Brain pericyte (primary cell): ENCODE measurements at places on chromosomes 5 and 9.
A peak's percentile ranks its signal among the peaks of the same experiment; 100 is the strongest.

- DNase-seq: no peak
Observed at GRCh38 chr5:83026516-83026915, 50.7 kb downstream of the TMEM167A start.

- no peak for DNase-seq
Observed at GRCh38 chr9:81999806-82000205, 11.2 kb downstream of the SPATA31D1 start.

GRCh38 chr5:68698025-68698940 is 395.5 kb upstream of the SLC30A5 start:
- DNase-seq: no peak

DNA sequence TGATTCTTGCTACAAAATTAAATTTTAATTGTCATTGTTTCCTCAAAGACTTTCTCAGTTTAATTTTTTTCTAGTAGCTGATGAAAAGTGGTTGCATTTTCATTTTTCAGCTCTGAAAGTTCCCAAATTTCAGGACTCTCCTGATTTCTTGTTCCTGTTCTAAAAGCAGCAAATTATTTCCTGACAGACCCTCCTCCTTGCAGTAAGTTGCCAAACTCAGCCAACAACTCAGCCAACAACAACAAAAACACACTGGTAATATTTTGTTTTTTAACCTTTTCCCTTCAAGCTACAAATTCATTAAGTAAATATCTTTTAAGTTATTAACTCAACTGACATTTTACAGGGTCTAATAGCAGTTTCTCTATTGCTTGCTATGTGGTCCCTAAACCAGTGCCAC is 487.8 kb upstream of the NUDT12 start:
- no peak for DNase-seq

- DNase-seq: no peak
Observed at GRCh38 chr5:139669662-139670368, 21.7 kb downstream of the CXXC5 start.

DNA sequence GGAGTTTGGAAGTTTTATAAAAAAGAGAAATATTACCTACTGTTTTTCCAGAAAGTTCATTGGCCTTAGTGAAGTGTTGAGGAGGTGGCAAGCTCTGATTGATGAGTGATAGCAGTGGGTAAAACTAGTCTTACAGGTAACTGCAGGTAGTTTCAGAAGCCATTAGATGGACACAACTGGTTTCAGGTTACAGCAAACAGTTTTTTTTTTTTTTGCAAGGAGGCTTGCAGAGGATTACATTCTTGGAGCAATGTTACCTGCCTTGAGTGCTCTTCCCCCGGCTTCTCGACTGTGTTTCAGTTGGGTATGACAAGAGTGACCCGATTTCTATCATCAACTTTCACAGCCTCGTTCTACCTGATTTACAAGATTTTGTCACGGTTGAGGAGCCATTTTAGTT is 333.4 kb downstream of the YTHDC2 start:
- DNase-seq: no peak

- no peak for DNase-seq
Observed at GRCh38 chr9:128550226-128550625, 2.2 kb upstream of the SPTAN1 start.

GRCh38 chr5:75050415-75050814 is 1.9 kb downstream of the GCNT4 start:
- DNase-seq: no peak

DNA sequence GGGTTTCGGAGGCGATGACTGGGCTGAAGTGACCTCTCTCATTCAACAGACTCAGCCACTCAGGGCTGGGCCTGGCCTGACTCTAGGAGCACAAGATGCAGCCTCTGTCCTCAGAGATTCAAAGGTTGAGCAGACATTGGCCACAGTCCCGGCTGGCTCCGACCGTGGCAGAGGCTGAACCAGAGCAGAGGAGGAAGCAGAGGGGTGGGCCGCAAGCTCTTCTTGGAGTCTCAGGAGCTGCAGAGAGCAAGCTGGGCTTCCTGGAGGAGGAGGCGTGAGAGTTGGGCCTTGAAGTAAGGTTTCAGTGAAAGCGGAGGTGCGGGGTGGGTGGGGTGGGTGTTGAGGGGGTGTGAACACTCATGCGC is 37.6 kb downstream of the ALG2 start:
- DNase-seq: no peak

- DNase-seq: no peak
Observed at GRCh38 chr5:58188262-58188651, 271.6 kb downstream of the PLK2 start.

GRCh38 chr5:120405923-120406322 is 58.2 kb upstream of the PRR16 start:
- peak; percentile 17 for DNase-seq

DNA sequence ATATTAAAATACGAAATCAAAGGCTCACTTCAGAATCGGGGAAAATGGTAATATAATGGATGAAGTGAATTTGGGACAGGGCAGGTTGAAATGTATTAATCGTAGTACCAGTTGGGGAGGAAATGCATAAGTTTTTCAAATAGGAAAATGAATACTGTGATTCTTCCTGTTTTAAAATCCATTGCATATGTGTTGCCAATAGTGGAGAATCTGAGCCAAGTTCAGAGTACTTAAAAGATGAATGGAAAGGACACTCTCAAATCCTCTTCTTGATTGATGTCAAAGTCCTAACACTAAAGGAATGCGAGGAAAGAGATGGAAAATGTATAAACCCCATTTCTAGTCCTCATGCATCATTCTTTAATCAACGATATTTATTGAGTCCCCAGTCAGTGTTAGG is 160.9 kb upstream of the CCNG1 start:
- no peak for DNase-seq

DNA sequence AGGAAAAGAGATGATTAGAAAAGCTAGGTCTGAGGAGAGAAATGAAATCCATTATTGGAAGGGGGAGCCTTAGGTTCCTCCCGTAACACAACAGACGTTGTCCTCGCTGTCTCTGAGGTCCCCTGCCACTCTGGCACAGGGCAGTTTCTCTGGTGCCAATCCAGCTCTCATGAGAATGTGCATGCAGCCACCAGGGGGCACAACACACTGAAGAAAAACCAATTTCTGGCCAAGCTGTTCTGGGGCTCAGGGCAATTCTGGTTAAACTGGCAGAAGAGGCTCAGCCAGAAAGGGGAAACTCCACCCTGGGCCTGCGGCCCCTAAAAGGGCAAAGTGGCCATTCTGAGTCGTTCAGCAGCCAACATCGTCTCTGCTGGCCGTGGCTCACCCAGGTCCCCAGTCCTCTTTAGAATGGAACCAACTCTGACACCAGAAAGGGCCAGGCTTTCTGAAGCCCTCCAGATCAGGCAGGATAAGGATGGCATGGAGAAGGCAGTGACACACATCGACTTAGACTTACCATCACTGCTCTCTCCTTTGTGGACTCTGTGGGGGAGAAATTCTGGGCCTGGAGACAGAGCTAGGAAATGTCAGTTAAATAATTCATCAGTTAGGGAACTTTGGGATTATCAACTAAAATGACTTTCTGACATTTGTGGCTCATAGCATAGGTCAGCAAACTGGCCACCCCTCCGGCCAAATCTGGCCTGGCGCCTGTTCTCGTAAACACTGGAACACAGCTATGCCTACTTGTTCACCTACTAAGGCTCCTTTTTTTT is 58.5 kb upstream of the GOLPH3 start:
- DNase-seq: no peak

- peak; percentile 85 for DNase-seq
Observed at GRCh38 chr5:100595152-100595811, 60.1 kb downstream of the FAM174A start.

DNA sequence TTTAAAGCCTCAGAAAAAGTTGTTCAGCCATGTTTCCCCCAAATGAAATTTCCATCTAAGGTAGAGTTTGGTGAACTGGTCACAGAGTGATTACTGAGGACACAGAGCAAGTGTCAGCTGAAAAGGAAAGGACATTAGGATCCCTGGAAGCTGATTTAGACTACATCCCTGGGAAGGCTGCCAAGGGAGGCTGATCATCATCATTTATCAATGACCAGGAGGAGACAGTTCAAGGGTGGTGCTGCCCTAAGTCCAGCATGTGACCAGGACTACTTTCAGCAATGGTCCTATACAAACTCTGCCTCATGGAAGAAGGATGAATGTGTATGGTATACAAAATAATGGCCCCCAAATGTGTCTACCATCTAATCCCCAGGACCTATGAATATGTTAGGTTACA is 120.6 kb downstream of the PIK3R1 start:
- no peak for DNase-seq
